AML-193 (cell line): ENCODE measurements at places on chromosomes 4 and X.

DNA sequence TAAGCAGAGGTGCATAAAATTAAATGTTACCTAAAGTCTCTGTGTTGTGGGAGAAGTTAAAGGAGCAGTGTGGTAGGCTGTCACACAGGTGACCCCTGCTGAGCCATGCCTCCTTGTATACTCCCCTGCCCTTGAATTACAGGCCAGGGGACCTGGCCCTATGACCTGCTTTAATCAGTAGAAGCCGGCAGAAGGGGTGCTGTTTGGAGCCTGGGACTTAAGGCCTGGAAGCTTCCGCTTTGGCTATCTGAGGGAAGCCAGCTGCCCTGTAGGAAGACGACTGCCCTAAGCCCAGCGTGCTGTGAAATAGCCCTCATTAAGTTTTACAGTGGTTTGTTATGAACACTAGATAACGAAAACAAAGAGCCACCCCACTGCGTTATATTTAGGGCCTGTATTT, 34.1 kb downstream of the SPINK2 start:
- no peak for DNase-seq

DNA sequence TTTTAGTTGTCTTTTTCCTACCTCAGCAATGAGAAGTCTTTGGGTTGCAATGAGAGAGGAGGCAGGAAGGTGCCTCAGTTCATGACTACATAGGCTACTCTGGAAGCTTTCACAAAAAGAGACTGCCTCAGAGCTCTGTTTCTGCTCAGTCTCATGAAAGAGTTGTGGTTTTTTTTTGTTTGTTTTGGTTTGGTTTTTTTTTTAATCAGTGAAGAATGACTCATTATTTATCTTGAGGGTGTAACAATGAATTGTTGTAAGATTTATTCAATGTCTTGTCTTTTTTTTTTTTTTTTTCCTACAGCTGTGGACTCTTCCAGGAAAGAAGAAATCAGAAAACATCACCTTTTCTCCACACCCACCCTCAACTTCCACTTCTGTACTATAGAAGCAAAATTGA, 67.5 kb upstream of the CXCL13 start:
- no peak for DNase-seq

GRCh38 chr4:105126311-105127169, 20.1 kb upstream of the TET2 start:
- DNase-seq = no peak

DNA sequence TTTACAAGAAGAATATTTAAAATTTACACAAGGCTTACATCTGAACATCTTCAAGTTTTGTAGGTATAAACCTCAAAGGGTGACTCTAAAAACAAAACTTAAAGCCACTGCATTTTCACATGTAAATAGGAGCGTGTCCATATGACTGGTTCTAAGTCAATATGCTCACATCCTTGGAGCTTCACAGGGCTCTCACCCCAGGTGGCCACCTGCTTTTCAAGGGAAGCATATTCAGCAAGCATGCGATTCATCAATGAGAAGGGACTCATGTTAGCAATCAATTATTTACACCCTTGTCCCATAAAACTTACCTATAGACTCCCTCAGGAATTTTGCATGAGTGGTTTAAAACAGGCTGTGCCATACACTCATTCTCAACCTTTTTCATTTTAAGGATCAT, 17.8 kb upstream of the KLHL34 start:
- no peak for DNase-seq

DNA sequence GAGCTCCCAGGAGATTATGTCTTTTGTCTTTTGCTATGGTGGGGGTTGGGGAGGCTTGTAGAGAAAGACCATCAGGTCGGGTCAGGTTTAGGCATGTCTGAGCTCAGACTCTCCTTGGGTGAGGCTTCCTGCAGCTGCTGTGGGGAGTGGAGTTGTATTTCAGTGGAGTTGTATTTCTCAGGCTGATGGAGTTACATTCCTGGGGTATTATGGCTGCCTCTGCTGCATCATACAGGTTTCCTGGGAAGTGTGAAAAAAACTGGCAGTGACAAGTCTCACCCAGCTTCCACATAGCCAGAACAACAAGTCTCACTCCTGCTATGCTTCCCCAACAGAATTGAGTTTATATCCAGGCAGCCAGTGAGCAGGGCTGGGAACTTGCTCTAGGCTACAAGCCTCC, 119.3 kb downstream of the VSIG4 start:
- no peak for DNase-seq
